ENCODE measurements at places on chromosomes 12 and 14.

GRCh38 chr14:68774771-68775613 is 17.9 kb downstream of the ZFP36L1 start:
- DNase-seq, result no peak

DNA sequence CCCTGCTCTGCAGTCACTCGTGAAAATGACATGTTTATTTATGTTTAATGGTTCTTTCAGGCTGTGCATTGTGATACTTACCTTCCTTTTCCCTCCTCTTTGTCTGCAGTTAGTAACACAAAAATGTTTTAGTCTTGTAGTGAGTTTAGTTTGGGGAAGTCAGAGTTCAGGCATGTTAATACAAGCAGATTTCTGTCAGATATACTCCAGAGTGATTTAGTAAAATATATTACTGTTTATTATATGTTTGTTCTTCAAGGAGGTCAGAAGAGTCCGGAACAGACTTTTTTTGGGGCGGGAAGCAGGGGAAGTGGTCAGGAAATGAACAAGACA is 28.7 kb downstream of the MSRB3 start:
- no peak for DNase-seq

DNA sequence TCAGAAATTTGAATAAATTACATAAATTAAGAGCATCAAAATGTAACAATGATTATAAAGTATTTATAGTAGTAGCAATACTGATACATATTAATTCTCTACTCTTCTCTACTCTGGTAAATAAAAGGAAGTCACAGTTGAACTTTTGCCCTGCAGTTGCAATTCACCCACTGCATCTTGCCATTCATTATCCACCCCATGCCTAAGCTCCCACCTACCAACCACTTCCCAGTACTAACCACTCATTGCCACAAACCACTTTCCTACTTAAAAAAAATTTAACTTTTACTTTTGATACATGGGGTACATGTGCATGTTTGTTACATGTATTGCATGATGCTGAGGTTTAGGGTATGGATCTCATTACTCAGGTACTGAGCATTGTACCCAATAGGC is 174.0 kb downstream of the RASSF9 start:
- DNase-seq, result no peak

DNA sequence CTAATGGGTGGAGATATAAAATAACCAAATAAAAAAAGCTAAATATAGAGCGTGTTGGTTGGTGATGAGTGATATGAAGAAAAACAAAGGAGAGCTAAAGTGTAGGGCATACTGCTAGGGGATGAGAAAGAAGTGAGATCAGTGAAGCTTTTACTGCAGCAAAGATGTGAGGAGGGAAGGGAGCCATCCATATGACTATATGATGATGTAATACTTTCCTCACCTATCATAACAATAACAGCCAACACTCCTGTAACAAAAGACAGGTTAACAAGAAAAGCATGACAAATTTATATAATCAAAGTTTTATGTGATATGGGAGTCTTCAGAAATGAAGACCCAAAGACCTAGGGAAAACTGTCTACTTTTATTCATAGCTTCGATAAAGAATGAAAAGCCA is 57.4 kb upstream of the LRFN5 start:
- DNase-seq, result no peak
